Stimulated activated CD8-positive, alpha-beta memory T cell treated with anti-CD3 and anti-CD28 coated beads, Interleukin-7, amount 100 ng/mL, for 1 hour (primary cell): ENCODE measurements at places on chromosomes 5 and 9.

DNA sequence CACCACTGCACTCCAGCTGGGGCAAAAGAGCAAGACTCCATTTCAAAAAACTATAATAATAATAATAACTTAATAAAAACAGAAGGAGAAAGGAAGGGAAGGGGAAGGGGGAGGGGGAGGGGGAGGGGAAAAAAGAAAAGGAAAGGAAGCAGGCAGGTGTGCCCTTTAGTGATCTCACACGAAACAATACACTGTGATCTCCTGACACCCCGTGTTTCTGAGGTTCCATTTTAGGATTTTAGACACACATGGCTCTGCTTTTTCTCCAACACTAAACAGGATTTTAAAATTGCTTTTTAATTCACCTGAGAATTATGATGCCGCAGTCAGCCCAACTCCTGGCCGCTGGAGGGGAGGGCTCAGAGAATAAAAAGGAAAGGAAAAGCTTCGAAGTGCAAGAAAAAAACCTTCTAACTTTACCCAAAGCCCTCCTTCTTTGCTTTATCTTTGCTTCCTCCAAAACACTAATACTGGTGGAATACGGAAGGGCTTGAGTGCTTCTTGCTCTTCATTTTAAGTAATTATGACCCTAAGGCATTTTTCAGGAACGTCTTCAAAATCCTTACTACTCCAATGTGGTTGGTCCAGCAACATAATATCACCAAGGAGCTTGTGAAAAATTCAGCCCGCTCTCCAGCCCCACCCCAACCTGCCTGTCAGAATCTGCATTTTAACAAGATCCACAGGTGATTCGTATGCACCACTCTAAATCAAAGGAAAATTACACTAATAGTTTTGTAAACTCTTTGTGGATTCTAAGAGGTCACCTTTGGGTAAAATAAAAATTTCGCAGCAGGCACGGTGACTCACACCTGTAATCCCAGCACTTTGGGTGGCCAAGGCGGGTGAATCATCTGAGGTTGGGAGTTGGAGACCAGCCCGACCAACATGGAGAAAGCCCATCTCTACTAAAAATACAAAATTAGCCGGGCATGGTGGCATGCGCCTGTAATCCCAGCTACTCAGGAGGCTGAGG lies 66.0 kb downstream of the MYO10 start:
- no peak for DNase-seq

DNA sequence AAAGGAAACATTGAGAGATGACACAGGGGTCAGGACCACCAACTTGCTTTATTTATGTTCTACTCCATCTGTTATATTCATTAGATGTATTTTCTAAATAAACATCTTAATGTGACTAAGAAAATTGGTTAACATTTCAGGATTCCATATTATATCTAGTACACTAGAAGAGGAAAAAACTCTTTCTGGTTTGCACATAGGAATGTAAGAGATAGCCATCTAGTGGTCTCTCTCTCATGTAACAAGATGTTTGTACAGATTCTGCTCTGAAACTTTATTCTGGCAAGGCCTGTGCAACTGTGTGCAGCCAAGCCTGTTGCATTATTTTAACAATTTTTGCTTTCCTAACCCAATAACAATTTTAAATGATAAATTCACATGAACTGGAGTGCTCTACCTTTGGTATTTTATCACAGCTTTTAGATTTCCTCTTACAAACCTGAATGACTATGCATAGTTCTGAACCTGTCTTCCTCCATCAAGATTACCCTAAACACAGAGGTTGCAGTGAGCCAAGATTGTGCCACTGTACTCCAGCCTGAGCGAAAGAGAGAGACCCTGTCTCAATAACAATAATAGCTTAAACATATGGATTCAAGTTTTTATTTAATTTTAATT lies 148.2 kb downstream of the GIN1 start:
- DNase-seq = no peak

- no peak for DNase-seq
Observed at GRCh38 chr5:120684749-120685415, 220.8 kb downstream of the PRR16 start.

- no peak for DNase-seq
Observed at GRCh38 chr9:72923077-72923476, 29.8 kb downstream of the ALDH1A1 start.

GRCh38 chr9:115674091-115674490 lies 479.5 kb upstream of the PAPPA start:
- DNase-seq = no peak

- no peak for DNase-seq
Observed at GRCh38 chr5:157657516-157657915, 5.3 kb upstream of the SOX30 start.

GRCh38 chr5:154298065-154298464 lies 107.5 kb downstream of the GALNT10 start:
- DNase-seq = no peak

GRCh38 chr5:120466341-120467006 lies 2.4 kb downstream of the PRR16 start:
- DNase-seq = no peak

DNA sequence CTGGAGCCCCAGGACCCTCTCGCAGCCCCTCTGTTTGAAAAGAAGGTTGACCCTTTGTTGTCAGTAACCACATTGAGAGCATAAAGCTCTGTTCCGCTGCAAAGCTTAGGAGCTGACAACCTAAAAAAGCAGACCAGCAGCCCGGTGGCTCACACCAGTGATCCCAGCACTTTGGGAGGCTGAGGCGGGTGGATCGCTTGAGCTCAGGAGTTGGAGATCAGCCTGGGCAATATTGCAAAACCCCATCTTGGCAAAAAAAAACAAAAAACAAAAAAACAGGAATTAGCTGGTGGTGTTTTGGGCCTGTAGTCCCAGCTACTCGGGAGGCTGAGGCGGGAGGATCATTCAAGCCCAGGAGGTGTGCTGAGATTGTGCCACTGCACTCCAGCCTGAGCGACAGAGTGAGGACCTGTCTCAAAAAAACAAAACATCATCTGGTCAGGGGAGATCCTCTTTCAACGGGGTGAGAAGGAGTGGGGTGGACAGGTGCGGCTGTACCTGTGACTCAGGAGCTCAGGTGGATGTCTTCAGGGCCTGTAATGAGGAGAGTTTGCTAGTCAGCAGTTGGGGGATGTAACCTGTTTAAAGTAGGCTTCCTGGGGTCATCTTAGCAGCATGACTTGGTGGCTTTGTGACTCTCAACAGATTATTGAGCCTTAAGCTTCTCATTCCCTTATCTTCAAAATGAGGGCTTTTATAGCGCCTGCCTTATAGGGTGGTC lies 694 bp upstream of the REEP2 start:
- no peak for DNase-seq

DNA sequence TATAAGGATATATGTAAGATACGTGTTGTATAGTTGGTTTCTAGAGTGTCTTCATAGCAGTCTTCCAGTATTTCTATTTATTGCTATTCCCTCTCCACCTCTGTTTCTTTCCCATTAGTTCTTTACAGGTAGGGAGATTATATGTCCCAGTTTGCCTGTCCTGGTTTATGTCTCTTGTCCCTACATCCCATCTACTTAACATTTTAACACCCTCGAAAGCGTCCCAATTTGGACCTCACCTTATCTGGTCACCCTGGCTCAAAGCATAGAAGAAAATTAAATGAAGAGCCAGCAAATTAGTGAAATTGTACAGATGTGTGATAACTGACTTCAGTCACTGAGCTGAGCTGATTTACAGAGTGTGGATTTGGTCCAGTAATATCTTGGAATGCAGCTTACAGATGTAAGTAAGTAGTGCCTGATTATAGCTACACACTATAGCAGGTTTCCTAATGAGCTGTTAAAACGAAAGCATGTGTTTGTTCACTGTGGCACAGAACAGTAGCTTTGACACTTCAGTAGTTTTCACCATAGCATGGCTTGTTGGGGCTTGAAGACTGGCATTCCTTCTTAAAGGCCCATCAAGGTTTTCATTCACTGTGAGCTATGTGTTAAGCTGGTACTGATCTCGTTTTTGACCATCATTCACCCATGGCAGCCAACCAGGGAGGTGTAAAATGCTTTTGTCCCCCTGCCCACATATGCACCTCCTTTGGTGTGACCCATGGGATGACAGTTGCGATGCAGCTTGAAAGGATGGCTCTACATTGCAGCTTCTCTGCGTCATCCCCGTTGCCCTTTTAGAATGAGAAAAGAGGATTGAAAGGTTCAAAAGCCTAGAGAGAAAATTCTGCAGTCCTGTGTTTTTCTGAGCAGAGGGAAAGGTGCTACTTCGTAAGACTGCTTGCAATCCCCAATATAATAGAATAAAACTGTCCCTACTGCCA lies 192.1 kb upstream of the DMRT1 start:
- no peak for DNase-seq

GRCh38 chr5:158570502-158570901 lies 529.2 kb downstream of the EBF1 start:
- DNase-seq = no peak

- DNase-seq = no peak
Observed at GRCh38 chr9:114083666-114084065, 5.6 kb upstream of the AMBP start.

- no peak for DNase-seq
Observed at GRCh38 chr5:127615916-127616315, 33.0 kb upstream of the CTXN3 start.

DNA sequence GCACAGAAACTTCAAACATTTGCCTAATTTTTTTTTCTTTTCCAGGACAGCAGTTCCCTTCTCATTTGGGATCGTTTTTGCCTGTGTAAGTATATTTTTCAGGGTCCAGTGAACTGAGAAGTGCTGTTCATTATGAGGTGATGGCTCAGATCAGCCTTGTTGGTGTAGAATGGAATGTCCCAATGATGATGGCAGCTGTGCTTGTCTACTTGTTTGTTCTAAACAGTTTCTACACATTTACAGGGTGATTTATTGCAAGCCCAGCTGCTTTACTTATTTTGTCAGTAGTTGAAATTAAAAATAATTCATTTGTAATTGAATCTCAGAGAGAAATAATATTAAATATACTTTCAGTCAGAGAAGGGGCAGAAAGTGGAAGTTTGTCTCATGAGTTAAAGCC lies 337.6 kb upstream of the SEMA6A start:
- DNase-seq = no peak

- no peak for DNase-seq
Observed at GRCh38 chr5:78799266-78800017, 150.9 kb upstream of the LHFPL2 start.

DNA sequence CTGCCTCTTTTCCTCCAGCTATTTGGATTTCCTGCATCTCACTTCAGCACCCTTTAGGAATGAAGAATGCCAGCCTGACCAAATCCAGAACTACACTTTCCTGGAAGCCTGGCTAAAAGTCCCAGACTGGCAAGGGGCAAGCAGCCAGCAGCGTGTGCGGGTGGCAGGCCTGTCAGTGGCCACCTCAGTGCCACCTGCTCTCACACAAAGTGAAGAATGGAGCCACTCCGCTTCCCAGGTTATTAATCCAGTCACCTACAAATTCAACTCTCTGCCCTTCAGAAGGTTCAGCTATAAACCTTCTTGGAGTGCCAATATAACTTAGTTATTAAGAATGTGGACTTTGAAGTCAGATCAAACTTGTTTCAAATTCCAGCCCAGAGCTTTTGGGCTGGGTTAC lies 6.7 kb upstream of the ALDOB start:
- no peak for DNase-seq

DNA sequence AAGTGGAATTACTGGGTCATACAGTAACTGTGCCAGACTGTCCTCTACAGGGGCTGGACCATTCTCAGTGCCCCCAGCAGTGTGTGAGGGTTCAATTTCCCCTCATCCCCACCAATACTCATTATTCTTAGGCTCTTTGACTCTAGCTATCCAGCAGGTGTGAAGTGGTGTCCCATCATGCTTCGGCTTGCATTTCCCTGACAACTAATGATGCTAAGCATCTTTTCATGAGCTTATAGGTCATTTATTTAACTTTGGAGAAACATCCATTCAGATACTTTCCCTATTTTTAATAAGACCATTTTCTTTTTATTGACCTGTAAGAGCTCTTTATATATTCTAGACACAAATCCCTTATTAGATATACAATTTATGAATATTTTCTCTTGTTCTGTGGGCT lies 63.6 kb downstream of the ADAMTS2 start:
- DNase-seq = no peak

DNA sequence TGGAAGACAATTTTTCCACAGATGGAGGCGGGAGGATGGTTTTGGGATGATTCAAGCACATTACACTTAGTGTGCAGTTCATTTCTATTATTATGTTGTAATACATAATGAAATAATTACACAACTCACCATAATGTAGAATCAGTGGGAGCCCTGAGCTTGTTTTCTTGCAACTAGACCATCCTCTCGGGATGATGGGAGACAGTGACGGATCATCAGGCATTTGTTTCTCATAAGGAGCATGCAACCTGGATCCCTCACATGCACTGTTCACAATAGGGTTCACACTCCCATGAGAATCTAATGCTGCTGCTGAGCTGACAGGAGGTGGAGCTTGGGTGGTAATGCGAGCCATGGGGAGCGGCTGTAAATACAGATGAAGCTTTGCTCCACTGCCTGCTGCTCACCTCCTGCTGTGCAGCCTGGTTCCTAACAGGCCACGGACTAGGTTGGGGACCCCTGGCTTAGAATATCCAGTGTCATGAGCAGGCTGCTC lies 1.6 kb downstream of the STKLD1 start:
- DNase-seq = no peak

DNA sequence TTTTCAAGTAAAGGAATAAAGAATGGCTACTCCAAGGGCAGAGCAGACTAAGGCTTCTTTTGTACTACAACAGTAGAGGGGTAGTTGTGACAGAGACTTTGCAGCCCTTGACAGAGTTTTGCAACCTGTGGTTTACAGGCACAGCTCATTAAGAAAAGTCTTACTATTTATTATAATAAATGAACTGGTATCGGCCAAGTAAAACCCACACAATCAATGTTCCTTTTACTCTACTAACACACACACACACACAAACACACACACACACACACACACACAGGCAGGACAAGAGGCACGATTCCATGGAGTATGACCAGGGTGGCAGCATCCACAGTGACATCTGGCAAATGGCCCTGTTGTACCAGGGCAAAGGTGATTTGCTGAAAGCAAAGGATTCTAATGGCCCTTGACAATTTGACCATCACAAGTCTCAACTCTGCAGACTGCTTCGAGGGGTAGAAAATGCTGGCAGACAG lies 59.1 kb upstream of the GOLPH3 start:
- DNase-seq = no peak

- no peak for DNase-seq
Observed at GRCh38 chr5:31965227-31965626, 208.9 kb downstream of the GOLPH3 start.

- no peak for DNase-seq
Observed at GRCh38 chr5:102629827-102630605, 125.1 kb upstream of the PAM start.

- no peak for DNase-seq
Observed at GRCh38 chr9:96044401-96044800, 168.9 kb downstream of the ERCC6L2 start.

GRCh38 chr9:124001866-124002525 lies 9.6 kb upstream of the LHX2 start:
- DNase-seq = no peak

DNA sequence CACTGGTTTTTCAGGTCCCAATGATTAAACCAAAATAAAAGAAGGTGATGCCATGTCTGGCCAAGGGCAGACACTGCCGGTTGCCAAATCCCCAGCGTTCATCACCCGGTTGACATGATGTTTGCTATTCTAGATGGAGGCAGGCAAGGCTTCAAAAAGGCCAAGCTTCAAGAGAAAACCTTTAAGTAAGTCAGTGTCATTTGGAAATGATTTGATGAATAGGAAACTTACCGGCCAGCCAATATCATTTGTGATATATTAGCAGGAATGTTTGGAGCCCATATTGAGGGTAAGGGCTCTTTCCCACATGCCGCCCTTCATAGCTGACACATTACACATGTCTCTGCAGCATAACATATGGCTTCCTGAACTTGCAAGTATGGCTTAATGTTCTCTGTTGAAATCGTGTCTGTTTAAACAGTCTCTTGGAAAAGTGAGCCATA lies 89.5 kb upstream of the TTC23L start:
- no peak for DNase-seq
